NCI-H460 (cell line): ENCODE measurements at places on chromosomes 1 and 21. TPM values are rescaled to one million over a fixed set of nuclear protein-coding genes. Genes with fewer than 3 reads are reported as not detected.

DNA sequence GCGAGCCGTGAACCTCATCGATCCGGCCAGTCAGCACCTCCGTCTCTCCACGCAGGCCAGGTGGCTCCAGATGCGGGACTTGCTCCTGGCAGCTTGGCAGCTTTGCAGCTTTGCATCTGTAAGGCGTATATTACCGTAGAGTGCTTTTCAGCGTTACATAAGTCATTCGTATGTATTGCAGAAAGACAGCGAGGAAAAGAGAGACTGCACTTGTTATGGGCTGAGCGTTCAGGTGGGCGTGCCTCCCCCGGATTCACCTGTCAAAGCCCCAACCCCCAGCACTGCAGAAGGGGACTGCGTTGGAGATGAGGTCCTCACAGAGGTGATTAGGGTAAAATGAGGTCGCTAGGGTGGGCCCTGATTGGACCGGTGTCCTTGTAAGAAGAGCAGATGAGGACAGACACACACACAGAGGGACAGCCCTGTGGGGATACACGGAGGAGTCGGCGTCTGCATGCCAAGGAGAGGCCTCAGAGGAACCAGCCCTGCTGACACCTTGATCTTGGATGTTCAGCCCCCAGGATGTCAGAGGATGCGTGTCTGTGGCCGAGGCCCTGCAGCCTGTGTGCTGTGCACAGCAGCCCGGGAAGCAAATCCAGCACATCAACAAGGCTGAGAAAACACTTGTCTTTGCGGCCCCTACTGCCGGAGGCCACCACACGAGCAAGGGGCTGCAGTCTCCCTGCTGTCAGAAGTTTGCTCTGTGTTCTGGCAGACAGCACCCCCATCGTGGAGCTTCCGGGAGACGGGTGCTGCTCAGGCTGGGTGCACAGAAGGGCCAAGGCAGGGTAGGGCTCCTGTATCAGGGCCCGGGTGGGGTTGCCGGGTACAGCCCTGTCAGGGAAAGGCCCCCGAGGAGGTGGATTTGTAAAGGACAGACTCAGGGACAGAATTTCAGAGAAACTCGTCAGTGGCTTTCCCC lies 10.9 kb upstream of the AGPAT3 start:
- DNase-seq, result no peak

The FCRL6 gene
- total RNA-seq, result not detected in 2 replicates

The CFHR1 gene
- 0.55 and 1.3 TPM in 2 replicates for total RNA-seq

The ADAMTS4 gene
- under 0.01 and 0.14 TPM in 2 replicates for total RNA-seq

- peak; percentile 83 for DNase-seq
These were observed 302.7 kb upstream of the SGIP1 start for GRCh38 chr1:66231217-66231616.

DNA sequence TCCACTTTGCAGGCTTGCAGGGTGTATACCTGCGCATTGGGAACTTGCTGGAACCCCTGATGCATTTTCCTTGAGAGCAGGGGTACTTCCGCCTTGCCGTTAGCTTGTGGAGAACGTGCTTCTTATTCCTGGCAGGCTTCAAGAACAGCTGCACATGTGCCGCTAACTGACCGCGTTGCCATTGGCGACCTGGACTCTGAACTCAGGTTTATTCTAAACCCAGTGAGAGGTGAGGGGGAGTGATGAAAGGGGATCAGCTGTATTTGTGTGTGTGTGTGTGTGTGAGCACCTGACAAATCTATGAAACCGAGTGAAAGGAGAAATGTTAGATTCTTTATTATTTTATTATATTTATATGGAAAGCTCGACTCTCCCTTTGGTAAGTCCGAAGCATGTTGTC lies 128.6 kb downstream of the HUNK start:
- no peak for DNase-seq

The ATF3 gene
- 16.7 and 19.2 TPM in 2 replicates for total RNA-seq

- DNase-seq, result no peak
These were observed 104.6 kb downstream of the ZBTB18 start for GRCh38 chr1:244155661-244156060.

DNA sequence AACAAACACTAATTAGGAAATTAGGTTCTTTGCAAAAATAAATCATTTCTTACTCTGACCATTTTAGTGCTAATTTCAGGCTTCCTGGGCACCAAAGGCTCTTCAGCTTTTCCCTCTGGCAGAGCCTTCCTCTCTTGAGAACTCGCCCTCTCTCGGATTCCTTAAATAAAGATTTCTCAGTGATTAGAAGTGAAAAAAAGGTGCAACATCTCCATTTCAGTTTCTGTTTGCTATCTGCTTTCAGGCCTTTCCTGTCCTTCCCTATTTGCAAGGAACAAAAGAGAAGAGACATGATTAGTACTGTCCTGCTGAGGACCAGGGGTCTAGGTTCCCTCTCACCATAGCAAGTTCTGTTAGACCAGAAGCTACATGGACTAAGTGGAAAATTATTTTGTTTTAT lies 27.8 kb upstream of the CACYBP start:
- DNase-seq, result no peak

DNA sequence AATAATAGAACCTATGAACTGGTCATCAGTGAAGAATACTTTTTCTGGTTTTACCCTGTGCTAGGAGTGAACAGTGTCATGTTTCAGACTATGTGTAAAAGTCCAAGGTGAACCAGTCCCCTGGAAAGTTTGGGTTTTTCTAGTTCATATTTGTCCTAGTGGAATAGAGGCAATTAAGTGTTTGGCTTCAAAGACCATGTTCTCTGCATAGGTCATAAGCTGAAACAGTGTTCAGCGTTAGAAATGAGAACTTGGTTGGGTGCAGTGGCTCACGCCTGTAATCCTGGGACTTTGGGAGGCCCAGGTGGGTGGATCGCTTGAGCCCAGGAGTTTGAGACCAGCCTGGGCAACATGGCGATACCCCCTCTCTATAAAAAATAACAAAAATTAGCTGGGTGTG lies 77.5 kb downstream of the UCK2 start:
- DNase-seq, result no peak

The NTNG1 gene
- total RNA-seq, result 0.27 TPM in 1 of 2 replicates, not detected in the other

- no peak for DNase-seq
These were observed 179.9 kb downstream of the TGFB2 start for GRCh38 chr1:218525031-218525430.

DNA sequence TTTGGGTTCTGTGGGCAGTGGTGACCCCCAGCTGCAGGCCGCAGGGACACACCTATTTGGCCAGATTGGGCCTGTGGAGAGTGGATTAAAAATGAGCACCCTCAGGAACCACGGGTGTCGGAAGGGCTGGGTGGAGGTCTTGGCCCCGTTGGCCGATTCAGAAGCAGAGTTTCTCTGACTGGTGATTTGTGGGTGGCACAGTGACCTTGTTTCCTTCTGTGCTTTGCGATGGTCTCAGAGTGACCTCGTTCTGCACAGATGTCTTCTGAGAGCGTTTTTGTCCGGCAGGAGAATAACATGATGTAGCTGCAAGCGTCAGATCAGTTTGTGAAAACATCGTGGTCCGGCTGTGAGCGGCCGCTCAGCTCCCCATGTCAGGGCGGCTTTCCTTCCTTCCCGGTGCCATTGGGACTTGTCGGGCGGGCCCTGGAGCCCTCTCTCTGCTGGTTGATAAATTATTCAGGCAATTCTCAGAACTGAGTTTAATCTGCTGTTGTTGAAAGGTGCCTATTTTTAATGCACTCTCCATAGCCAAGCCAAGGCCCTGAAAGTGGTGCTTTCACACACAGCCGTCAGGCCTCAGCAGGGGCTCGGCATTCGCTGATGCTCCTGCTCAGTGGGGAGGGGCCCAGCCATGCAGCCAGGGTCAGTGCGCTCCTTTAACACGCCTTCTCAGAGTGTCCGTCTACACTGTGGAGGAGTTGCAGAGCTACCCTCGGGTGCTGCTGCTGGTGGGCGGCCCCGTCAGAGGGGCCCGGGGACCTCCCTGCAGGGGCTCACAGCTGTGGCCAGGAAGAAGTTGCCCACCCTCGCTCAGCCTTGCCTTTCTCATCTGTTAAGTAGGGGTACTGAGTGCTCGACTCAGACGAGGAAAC lies 26.8 kb downstream of the TRPM2 start:
- DNase-seq, result no peak

The SH2D1B gene
- total RNA-seq, result not detected in 2 replicates

- no peak for DNase-seq
These were observed 15.8 kb downstream of the HSPG2 start for GRCh38 chr1:21921100-21921875.

- DNase-seq, result no peak
These were observed 285.7 kb downstream of the S1PR1 start for GRCh38 chr1:101522486-101522885.

- DNase-seq, result no peak
These were observed 31.8 kb downstream of the KIF1B start for GRCh38 chr1:10242135-10242534.

- DNase-seq, result no peak
These were observed 6.1 kb upstream of the ZNF362 start for GRCh38 chr1:33250217-33250616.
